ENCODE measurements at places on chromosomes 6 and 20. TPM values are rescaled to one million over a fixed set of nuclear protein-coding genes. Genes with fewer than 3 reads are reported as not detected.

DNA sequence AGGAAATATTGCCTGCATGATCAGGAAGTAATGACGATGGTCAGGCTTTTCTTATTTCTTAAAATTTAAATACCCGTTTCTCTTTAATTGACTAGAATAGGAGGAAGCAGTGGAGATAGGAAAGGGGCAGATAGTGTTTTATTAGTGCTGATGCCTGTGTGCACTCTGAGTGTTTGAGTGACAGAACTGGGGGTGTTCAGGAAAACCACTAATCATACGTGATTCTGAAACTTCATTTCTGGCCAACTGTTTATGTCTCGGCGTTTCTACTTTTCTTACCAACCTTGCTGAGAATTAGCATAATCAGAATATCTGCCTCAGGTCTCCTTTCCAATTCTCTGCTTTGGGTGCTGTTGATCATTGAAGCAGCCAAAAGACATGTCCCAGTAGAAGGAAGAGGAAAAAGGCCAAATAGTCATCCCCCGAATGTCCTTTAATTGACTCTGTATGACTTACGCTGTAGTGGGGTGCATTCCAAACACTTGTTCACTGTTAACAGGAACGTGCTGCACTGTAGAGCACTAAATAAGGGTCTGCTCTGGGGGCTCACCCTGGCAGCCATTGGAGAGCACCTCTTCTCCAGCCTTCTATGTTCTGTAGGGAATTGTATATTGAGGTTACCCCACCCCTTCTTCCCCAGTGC lies 152.9 kb downstream of the JARID2 start:
- H3K27me3 ChIP-seq: no peaks in the 10 kb centered on the region
- no peaks in the 10 kb centered on the region for H3K36me3 ChIP-seq
- no peak for DNase-seq
- peaks cover 23% of the 10 kb centered on the region for H3K4me1 ChIP-seq
- no peak overlapping the region for H3K4me3 ChIP-seq
- no peak overlapping the region for H3K27ac ChIP-seq

DNA sequence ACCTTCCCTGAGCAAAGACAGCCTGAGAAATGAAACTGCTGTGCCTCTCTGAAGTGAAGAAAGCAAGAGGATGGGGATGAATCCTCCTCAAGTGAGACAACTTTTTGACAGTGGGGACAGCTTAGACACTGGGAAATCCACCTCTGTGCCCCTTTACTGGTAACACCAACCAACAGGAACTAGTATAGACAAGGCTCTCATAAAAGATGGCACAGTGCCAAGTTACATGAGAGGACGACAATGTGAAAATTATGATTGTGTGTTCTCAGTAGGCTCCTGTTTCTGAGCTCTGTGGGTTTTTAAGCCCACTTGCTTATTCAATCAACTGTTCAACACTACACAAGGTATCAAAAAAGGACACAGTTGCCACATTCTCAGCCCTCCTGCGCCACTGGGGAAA lies 41.6 kb upstream of the LYRM2 start:
- H3K4me3 ChIP-seq: no peak overlapping the region
- H3K36me3 ChIP-seq: peaks cover 44% of the 10 kb centered on the region
- DNase-seq: no peak
- H3K27ac ChIP-seq: no peak overlapping the region
- peaks cover 10% of the 10 kb centered on the region for H3K4me1 ChIP-seq

DNA sequence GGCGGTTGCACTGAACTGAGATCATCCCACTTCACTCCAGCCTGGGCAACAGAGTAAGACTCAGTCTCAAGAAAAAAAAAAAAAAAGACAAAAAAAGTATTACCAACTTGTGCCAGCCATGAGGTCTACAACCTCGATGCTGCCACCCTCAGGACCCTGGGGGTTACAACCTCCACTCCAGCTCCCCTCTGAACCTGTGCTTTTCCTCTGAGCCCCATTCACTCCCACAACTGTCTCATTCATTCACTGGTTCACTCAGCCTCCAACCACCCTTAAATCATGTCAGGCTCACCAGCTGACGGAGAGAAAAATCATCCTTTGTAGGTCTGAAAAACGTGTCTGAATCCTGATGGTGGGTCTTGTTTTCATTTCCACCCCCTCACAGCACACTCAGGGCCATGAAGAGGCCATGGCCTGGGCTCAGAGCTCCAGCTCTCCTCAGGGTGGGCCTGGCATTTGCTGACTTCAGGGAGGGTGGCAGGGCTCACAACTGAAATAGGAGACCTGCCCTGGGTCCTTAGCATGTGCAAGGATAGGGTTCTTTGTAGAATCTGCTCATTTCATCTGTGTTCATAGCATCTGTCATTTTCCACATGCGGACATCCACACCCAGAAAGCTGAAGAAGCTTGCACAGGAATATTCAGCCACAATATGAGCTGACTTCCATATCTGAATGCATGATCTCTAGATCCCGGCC lies 1.9 kb upstream of the ULBP1 start:
- H3K4me1 ChIP-seq: peaks cover 13% of the 10 kb centered on the region
- peaks cover 38% of the 10 kb centered on the region for H3K27me3 ChIP-seq
- no peak for DNase-seq
- H3K27ac ChIP-seq: no peak overlapping the region
- no peaks in the 10 kb centered on the region for H3K36me3 ChIP-seq

DNA sequence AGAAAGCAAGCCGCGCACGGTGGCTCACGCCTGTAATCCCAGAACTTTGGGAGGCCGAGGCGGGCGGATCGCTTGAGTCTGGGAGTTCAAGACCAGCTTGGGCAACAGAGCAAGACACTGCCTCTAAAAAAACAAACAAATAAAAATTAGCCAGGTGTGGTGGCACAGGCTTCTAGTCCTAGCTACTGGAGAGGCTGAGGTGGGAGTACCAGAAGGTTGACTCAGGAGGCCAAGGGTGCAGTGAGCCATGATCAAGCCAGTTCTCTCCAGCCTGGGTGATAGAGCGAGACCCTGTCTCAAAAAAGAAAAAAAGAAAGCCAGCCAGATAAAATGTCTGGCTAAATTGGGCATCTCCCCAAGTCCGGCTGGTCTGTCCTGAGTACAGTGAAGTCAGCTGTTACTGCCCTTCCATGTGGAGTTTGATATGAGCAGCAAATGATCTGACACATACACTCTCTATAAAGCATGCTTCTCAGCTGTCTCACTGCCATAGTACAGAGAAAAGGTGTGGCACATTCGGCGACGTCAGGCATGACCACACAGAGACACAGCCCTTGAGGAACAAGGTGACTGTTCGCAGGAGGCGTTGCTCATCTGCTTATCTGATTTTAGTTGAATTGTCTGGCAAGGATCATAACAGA lies 13.0 kb downstream of the CD83 start:
- no peak overlapping the region for H3K27ac ChIP-seq
- no peak overlapping the region for H3K4me3 ChIP-seq
- no peak for DNase-seq
- peaks cover 14% of the 10 kb centered on the region for H3K4me1 ChIP-seq
- no peaks in the 10 kb centered on the region for H3K36me3 ChIP-seq

GRCh38 chr6:142940487-142940886 lies 4.5 kb downstream of the HIVEP2 start:
- no peaks in the 10 kb centered on the region for H3K36me3 ChIP-seq
- H3K27me3 ChIP-seq: no peaks in the 10 kb centered on the region
- no peak for DNase-seq
- H3K27ac ChIP-seq: no peak overlapping the region

GRCh38 chr6:75170691-75171560 lies 34.9 kb downstream of the COL12A1 start:
- peaks cover 15% of the 10 kb centered on the region for H3K4me1 ChIP-seq
- H3K27me3 ChIP-seq: no peaks in the 10 kb centered on the region
- no peak for DNase-seq
- no peak overlapping the region for H3K4me3 ChIP-seq
- H3K36me3 ChIP-seq: no peaks in the 10 kb centered on the region

- no peaks in the 10 kb centered on the region for H3K4me1 ChIP-seq
- no peaks in the 10 kb centered on the region for H3K36me3 ChIP-seq
- H3K27me3 ChIP-seq: no peaks in the 10 kb centered on the region
These were observed 120.2 kb upstream of the RNF24 start for GRCh38 chr20:4135385-4136077.

DNA sequence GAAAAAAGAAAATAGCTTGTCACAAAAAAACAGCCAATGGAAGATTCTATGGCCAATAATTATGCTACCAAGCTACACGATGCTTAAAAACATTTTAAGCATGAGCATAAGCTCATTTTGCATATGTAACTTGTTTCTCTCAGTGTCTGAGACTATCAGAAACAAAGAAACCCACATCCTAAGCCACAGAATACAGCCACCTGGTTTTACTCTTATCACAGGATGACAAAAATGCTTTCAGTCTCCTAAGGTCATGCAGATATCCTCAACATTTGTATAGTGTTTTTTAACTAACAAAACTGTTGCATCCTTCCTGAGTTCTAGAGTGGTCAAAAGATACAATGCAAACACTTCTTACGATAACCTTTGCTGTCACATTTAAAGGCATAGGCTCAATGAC lies 172.1 kb upstream of the RUNX2 start:
- no peaks in the 10 kb centered on the region for H3K27me3 ChIP-seq
- H3K4me1 ChIP-seq: no peaks in the 10 kb centered on the region
- H3K4me3 ChIP-seq: no peak overlapping the region
- no peaks in the 10 kb centered on the region for H3K36me3 ChIP-seq

- no peak within 1 kb of the TSS for H3K27ac ChIP-seq
- DNase-seq: no peak
- H3K36me3 ChIP-seq: no peaks in the 10 kb centered on the region
- H3K4me1 ChIP-seq: peaks cover 13% of the 10 kb centered on the region
- no peaks in the 10 kb centered on the region for H3K27me3 ChIP-seq
These were observed at the start of gene ARFGEF3 for GRCh38 chr6:138161338-138162110. TSS of gene ARFGEF3 (plus strand) at chr6:138161939. CDS start at chr6:138162087, 148 bp downstream.

- H3K27ac ChIP-seq: no peak overlapping the region
- H3K36me3 ChIP-seq: no peaks in the 10 kb centered on the region
- H3K4me3 ChIP-seq: no peak overlapping the region
- H3K4me1 ChIP-seq: no peaks in the 10 kb centered on the region
These were observed 20.4 kb downstream of the VNN1 start for GRCh38 chr6:132693478-132693877.

The GTSF1L gene
- total RNA-seq: not detected

The SLC44A4 gene
- 5.8 TPM for total RNA-seq

The DDX43 gene
- total RNA-seq: 7.0 TPM

The TNF gene
- total RNA-seq: 3.2 TPM

The SCRT2 gene
- not detected for total RNA-seq

The CPXM1 gene
- not detected for total RNA-seq

The GMDS gene
- 87.8 TPM for total RNA-seq

The EMILIN3 gene
- total RNA-seq: 0.27 TPM

Data from thoracic aorta (tissue), 2 donors.